Activated gamma-delta T cell (primary cell): ENCODE measurements at places on chromosomes 12 and 14.

DNA sequence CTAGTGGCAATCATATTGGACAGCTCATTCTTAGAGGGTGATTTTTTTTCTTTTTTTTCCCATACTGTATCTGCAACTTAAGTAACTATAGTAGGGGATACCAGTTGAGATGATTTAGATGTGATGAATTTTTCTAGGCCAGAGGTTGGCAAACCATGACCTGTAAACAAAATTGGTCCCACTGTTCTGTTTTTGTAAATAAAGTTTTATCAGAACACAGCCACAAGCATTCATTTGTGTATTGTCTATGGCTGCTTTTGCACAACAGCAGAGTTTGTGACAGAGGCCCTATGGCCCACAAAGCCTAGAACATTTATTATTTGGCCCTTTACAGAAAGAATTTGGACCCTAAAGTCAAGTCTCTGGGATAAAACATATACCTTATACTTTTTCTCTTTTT, 11.4 kb downstream of the ARF6 start:
- DNase-seq = no peak

GRCh38 chr12:113007166-113007565, 28.8 kb downstream of the OAS2 start:
- DNase-seq = no peak

- DNase-seq = no peak
Measured at GRCh38 chr12:103102225-103102744, 144.8 kb downstream of the ASCL1 start.

- DNase-seq = no peak
Measured at GRCh38 chr12:110780448-110780847, 37.8 kb upstream of the PPP1CC start.

GRCh38 chr12:127592245-127592644, 674.7 kb upstream of the TMEM132C start:
- DNase-seq = no peak

DNA sequence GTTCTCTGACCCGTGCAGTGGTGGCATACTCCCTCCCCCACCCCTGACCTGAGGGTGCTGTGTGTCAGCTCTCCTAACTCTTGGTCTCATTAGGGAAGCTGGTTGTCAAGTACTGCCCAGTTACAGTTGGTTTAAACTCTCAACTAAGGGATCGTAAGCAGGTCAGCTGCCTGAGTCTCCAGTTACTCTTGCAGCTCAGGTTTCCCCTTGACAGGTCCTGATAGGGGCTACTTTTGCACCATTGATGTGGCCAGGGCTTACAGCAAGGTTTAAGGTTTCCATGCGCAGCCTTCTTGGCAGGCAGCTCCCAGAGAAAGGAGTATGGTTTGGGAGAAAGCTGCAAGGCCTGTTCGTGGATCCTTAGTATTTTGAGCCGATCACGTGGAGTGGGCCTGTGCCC, 74.5 kb downstream of the ETV6 start:
- DNase-seq = no peak

GRCh38 chr12:18368594-18368993, 107.3 kb downstream of the PIK3C2G start:
- no peak for DNase-seq

- no peak for DNase-seq
Measured at GRCh38 chr14:65141523-65141922, 39.2 kb upstream of the MAX start.

GRCh38 chr12:52739963-52740362, 36.6 kb upstream of the KRT77 start:
- DNase-seq = no peak

DNA sequence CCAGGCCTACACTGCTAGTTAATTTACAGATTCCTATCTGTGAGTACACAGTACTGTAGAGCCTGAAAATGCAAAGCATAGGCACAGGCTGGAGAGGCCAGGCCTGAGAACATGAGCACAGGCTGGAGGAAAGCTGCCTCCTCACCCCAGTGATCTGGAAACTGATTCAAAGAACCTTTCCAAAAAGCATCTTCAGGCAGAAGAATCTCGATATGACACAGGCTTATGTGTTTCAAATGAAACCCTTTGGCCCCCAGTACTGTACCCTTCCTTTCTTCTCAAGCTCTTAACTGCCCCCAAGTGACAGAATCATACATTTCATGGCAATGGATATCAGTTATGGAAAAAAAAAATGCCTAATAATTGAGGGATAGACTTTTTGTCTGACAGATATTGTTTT, 122.0 kb downstream of the KCNC2 start:
- no peak for DNase-seq

DNA sequence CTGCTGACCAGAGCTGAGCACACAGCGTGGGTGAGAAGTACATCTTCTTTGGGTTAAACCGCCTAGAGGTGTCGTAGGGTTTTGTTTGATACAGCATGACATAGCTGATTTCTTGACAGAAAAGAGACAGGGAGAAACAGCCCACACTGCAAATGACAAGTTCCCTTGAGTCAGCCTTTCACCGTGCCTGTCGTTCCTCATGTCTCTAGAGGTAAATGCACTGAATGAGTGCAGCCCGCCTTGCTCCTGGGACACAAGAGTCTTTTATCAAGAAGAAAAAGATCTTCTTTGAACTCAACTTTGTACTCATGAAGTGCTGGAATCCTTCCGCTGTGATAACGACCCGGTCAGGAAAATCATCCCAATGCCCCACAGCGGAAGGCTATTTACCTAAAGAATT, 77.6 kb downstream of the TMEM132D start:
- no peak for DNase-seq
